Fibroblast of upper back skin (primary cell): ENCODE measurements at places on chromosomes 2 and 18.

- DNase-seq: no peak
Observed at GRCh38 chr2:142997231-142997630, 119.8 kb downstream of the KYNU start.

- no peak for DNase-seq
Observed at GRCh38 chr2:21392649-21393048, 268.9 kb downstream of the TDRD15 start.

DNA sequence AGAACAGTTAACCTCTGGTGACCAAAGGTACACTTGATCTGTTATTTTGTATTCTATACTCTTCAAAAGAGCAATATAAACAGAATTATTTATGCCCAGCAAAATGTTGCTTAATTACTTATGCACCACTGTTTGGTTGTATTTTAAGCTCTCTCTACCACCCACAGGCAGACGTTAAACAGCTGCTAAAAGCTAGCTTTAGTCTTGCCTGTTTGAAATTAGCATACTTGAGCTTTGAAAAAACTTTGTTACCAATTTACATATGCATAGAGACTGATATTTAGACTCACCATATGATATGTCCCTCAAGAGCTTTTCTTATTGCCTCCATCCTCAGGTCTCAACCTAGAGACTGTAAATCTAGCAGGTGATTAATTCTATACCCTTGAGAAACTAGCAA, 426.9 kb downstream of the NR4A2 start:
- DNase-seq: no peak

DNA sequence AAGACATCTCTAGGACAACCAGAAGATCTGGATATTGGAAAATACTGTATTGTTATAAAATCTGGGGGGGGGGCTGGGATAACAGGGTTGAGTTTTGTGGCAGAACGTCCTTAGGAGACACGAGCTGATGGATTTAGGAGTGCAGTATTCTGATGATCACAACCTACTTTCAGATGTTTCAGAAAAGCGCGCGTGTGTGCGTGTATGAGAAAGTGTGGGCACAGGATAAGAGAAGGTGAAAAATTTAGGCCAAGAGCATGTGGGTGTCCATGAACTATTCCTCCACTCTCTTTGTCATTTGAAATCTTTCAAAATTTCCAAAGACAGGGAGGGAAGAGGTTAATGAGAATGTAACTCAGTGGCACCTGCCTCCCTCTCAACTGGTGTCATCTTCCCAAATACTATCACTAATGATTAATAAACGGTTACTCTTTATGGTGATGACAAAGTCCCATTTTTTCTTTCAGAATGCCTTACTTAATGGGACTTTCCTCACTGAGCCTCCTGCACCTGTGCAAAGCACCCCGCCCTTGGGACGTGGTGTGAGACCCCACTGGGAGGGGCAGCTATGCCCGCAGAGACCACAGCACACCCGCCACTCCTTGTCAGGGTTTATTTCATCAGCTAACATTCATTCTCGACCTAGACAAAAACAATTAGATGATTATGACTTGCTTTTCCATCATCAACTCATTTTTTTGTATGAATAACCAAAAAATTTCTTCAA, 53.6 kb downstream of the HS6ST1 start:
- DNase-seq: no peak

GRCh38 chr2:28318023-28318422, 74.6 kb upstream of the FOSL2 start:
- DNase-seq: no peak

GRCh38 chr2:100877555-100877954, 57.6 kb downstream of the NPAS2 start:
- DNase-seq: peak; percentile 66
